ENCODE measurements at places on chromosomes 7 and 10.
A peak's percentile ranks its signal among the peaks of the same experiment; 100 is the strongest.

DNA sequence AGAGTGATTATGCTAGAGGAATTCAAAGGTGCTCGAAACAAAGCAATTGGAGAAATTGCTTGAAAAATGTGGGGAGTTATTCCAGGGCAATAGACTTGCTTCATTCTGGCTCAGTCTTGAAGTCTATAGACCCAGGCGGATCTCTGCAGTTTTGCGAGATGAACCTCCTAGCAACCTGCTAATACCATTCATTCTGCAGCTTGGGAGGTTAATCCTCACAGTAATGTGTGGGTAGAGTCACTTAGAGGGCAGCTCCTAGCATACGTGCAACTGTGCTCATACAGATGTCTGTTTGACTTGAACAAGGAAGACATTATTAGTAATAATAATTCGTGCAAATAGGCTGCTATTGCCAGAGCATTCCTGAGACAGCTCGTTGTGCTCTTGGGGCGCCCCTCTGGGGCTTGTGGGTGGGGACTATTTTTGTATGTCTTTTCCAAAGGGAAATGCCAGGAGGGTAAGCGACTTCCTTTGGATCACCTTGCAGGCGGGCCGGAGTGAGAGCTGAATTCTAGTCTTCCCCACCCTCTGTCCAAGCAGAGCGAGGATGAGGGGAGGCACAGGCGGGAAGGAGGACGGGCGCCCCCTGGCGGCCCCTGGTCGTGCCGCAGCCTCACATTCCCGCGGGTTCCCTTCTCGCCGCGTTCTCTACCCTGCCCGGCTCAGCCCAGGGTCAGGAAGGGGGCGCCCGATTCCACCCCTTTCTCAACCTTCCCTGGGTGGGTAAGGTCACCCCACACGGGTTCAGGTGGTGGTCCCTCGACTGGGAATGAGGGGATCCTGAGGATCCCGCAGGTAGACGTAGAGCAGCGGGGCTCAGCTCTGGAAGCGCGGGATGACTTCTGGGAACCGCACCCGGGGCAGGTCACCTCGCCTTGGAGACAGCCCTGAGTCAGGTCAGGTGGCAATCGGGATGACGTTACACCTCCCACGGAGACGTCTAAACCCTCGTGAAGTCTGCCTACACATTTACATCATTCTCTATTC lies 241.5 kb downstream of the PHTF2 start:
- peak; percentile 59 for DNase-seq

GRCh38 chr10:129912986-129913695 lies 50.9 kb downstream of the EBF3 start:
- no peak for DNase-seq

DNA sequence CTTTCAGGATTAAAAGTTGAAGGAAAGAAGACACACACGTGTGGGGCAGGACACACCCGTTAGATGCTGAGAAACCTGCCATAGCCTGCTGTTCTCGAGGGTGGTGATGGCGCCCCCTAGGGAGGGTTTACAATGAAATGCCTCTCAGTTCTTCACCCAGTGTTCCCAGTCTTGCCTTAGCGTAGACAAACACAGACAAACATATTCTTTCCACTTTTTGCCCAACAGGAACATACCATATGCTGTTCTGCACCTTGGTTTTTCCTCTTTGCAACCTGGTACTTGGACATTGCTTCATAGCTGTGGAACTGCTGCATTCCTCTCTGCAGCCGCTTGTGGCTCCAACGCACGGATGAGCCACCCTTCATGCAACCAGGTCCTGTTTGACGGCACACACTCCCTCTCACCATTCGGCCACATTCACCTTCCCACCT lies 23.3 kb upstream of the HSPA12A start:
- DNase-seq, result peak; percentile 17

DNA sequence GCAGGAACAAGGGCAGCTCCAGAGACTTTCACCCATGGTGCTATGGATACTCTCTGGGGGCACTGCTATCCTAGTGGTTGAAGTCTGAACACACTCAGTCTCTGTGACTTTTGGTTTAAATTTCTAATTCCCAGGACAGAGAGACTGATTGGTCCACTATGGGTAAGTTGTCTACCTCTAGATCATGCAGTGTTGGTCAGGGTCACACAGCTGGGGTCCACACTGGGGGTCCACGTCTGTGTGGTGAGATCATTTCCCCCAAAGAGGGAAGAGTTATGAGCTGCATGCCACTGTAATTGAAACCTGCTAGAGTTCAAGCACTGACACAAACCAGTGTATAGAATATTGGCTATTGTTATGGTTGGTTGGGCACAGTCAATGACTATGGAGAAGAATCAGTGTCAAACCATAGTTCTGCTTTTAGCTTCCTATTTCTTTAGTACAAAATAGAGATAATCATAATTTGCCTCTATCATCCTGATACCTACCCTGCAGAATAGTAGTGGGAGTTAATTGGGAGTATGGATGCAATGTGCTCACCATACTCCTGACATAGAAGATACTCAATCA lies 101.6 kb downstream of the PRTFDC1 start:
- DNase-seq, result no peak

GRCh38 chr7:46626691-46627310 lies 705.7 kb upstream of the IGFBP3 start:
- DNase-seq, result no peak

GRCh38 chr10:132845041-132845551 lies 59.1 kb upstream of the NKX6-2 start:
- DNase-seq, result no peak

DNA sequence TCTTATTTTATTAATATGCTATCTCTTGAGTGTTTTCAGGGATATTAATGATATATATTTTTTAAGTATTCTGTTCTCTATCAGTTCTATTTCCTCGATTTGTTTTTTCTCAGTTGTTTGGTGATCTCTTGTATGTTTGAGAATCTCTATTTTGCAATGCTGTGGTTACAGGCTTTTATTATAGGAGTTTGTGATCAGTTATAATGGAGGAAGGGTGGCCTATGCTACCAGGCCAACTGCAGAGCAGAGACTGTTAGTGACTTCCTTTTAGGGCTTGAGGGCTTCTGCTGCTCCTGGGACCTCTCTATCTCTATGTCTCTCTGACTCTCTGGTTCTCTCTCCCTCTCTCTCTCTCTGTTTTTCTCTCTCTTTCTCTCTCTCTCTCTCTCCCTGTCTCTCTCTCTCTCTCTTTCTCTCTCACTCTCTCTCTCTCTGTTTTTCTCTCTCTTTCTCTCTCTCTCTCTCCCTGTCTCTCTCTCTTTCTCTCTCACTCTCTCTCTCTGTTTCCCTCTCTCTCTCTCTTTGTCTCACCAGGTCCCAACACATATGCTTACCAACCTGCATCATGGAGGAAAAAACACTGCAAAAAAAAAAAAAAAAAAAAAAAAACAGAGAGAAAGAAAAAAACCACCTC lies 69.4 kb upstream of the CAV2 start:
- no peak for DNase-seq

GRCh38 chr10:3828404-3829155 lies 43.6 kb upstream of the KLF6 start:
- DNase-seq, result no peak
